ENCODE measurements at places on chromosomes 12 and 14. TPM values are rescaled to one million over a fixed set of nuclear protein-coding genes. Genes with fewer than 3 reads are reported as not detected.

SMCO3 gene
- total RNA-seq = 5.0 TPM

LUM gene
- total RNA-seq = 2,635 TPM

DTX1 gene
- 3.3 TPM for total RNA-seq

MANSC1 gene
- total RNA-seq = 6.9 TPM

FOXG1 gene
- not detected for total RNA-seq

TSPAN8 gene
- 10.2 TPM for total RNA-seq

BLOC1S1 gene
- 48.4 TPM for total RNA-seq

TAS2R13 gene
- 14.3 TPM for total RNA-seq

LTB4R gene
- total RNA-seq = 2.3 TPM

TRPV4 gene
- total RNA-seq = 0.90 TPM

HOXC6 gene
- 1.5 TPM for total RNA-seq

DHRS2 gene
- total RNA-seq = 593 TPM

HSPB8 gene
- 47.8 TPM for total RNA-seq

RTN1 gene
- 13.9 TPM for total RNA-seq

Data from urinary bladder (tissue), 4 donors.